ENCODE measurements at places on chromosomes 2 and 18.

DNA sequence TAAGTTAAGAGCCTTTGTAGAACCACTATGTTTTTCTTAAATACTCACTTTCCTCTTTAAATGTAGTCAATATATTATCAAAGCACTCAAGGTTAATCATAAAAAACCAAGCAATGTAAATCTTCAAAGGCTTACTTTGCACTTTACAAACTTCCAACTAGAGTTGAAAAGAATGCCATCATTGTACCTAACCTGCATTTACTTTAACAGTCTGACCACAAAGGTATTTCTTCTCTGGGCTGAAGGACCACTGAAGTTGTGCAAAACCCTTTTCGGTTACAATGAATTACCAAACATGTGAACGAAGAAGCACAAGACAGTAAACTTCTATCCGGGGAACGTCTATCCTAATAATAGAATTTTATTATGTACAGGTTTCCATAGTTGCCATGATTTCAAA, 3.0 kb downstream of the HNRNPLL start:
- no peak for DNase-seq

DNA sequence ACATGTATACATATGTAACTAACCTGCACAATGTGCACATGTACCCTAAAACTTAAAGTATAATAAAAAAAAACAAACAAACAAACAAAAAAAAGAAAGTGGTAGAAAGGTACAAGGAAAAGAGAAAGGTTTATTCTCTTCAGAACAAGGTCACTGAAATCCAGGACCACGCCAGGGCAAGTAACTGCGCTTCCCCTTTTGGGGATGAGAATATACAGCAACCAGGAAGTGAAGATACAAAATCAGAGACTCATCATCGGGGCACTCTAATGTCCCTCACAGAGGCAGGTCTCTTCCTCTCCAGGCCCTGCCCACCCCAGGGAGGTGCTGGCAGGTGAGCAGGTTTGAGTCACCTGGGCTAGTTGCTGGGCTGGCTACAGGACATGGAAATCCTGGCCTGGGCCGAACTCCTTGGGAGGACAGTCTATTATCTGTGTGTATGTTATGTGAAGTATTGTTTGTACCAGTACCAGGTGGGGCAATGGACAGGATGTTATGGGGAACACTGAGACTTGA, 100.4 kb upstream of the GPR45 start:
- DNase-seq: no peak

- no peak for DNase-seq
These were observed at the start of gene YES1 for GRCh38 chr18:811892-812375. Gene YES1 (minus strand): TSS chr18:812242. CDS start chr18:756827, 55,415 bp downstream.

DNA sequence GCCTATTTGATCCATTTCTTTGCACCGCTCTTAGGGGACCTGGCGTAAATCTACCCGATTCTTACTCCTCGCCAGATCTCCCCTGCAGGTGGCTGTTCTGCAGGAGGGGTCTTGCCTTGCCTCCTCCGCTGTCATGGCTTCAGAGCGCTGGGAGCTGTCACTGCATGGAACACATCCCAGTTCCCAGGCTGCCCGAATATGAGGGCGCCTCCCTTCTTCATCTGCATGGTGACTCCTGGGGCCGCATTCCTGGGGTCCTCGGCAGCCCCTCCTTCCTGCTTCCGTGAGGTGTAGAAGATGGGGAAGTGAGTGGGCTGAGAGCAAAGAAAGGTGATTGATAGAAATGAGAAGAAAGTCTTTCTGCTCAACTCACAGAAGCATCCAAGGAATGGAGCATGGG, 27.3 kb upstream of the COPS8 start:
- DNase-seq: no peak

DNA sequence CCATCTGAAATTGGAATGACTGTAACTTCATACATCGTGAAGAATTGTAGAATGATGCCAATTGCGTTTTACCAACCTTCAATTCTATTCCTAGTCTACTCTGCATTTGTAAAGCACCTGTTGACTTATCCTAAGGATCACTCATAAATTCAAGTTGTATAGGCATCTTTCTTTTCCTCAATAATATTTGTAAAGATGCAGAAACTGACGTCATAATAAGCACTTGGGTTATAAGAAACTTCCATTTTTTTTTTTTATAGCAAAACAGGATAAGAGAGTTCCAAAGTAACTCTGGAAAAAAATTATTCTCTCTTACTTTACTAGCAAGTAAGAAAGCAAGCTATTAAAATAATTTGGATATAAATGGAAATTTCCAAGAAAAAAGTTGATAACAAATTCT, 1377.4 kb upstream of the ACVR2A start:
- DNase-seq: no peak

- DNase-seq: no peak
These were observed 46.6 kb downstream of the SPATS2L start for GRCh38 chr2:200353120-200353519.

DNA sequence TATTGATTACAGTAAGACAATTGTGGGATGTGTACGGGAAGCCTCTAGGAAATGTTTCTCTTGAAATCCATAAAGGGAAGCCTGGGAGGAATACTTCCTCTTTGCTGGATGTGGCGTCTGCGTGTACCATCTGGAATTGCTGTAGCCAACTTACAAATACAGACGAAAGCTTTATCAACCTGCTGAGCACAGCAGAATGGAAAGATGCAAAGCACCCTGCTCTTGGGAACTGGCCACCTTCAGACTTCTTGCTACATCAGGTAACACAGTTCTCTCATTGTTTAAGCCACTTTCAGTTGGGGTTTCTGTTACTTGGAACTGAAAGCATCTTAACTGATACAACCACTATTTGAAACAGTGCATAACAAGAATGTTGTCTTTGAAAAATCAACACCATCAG, 213.8 kb downstream of the HRH4 start:
- no peak for DNase-seq

DNA sequence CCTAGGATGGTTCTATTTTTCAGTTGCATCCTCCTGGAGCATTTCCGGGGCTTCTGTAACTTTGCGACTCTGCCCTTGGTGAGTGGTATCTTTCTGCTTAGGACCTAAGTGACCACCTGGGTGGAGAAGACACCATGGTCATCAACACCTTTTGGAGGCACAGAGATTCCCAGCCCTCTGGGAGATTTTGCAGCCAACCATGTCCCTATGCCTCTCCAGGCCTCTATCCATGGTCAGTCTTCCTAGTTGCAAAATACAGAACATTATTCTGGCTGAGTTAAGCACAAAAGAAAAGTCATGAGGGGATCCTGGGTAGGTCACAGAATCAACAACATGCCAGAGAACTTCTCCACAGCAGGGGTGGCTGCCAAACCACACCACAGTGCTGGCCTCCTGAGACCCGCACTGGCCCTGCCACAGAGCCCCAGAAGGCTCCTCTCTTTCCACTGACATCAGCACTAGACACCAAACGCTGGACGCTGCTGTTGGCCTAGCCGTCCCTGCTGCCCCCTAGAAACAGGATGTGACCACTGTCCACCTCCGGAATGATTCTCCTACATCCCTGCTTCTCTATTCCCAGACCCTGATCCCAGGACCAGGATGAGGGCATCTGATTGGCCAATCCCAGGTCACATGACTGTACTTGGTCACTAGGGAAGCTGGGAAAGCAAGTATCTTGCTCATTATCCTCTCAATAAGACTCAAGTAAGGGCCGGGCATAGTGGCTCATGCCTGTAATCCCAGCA, 47.7 kb downstream of the SMAD7 start:
- no peak for DNase-seq
